ENCODE measurements at places on chromosomes 2 and 18.

DNA sequence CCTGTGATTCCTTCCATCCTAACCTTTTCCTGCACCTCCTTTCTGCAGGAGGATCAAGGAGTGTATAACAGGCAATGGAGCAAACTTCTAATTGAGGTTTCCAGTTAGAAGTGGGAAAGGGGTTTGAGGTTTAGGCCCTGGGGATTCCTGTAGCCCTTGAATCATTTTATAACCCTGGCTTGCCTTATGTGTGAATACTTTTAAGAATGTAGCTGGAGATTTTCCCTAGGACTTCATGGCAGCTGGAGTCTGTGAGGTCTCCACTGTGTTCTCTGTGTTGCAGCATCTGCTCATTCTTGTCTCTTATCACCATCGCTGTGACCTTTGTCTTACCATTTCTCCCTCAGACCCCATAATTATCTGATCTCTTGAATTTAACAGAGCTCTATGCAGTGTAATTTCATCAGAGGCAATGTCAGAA, 370.2 kb upstream of the SLC14A2 start:
- no peak for DNase-seq

GRCh38 chr2:175107146-175107545, 60.9 kb downstream of the ATF2 start:
- no peak for DNase-seq

DNA sequence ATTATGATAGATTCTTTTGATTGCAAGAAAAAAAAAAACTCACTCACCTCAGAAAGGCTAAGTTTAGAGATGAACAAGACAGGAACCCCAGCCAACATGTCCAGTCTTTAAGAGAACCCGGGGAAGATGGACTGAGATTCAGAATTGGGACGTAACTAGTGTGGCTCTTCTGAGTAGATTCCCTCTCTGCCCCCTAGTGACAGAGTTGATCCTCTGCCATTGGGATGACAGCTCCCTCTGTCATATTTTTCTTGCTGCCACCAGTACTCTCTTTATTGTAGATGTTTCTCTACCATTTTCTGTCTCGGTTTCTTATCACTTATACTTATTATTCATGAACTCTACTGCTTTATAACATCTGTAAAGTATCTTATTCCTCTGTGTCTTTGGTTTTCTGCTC, 77.7 kb downstream of the GULP1 start:
- peak; percentile 23 for DNase-seq

DNA sequence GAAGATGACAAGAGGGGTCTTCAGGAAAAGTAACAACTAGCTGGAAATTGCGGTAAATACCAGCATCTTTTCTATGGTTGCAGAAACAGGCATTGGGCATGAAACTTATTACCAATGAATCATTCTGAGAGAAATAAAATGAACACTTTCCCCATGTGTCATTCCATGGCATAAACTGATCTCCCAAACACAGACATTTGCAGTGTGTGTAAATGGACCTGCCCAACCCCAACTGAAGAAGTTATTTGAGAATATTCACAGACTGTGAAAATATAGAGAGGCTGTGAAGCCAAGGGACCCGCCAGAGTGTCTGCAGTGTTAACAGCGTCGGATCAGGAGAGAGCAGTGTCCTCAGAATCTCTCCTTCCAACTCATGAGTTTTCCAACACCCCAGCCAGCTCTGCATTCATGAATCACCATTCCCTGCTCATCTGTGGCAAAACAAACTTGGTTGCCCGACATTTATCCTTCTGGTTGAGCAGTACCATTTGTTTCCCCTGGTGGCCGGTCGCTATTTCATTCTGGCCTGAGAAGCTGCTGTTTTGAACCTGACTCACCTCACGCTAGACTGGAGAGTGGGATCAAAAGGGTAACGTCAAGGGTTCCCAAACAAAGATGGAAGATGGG, 238.4 kb downstream of the PID1 start:
- no peak for DNase-seq

GRCh38 chr2:224401641-224402342, at the start of gene FAM124B:
FAM124B (minus strand) TSS chr2:224402107; CDS start chr2:224401768, 339 bp downstream.
- no peak for DNase-seq

DNA sequence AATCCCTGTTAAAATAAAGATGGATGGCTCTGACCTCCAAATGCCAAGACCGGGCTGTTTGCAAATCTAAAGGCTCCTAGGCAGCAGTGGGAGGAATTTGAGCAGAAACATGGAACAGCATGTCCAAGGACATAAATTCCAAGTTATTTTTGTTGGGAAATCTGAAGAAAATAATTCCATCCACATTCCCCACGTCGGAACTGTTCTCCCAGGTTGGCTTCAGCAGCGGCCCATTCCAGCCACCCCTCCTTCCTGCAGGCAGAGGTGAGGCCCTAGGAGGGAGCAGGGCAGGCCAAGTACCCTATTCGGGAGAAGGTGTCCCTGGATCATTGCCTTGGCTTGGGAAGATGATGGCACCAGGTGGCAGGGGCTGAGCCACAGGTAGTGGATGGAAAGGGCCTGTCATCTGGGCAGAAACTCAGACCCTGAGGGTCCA, 117.1 kb downstream of the CAPN13 start:
- no peak for DNase-seq

DNA sequence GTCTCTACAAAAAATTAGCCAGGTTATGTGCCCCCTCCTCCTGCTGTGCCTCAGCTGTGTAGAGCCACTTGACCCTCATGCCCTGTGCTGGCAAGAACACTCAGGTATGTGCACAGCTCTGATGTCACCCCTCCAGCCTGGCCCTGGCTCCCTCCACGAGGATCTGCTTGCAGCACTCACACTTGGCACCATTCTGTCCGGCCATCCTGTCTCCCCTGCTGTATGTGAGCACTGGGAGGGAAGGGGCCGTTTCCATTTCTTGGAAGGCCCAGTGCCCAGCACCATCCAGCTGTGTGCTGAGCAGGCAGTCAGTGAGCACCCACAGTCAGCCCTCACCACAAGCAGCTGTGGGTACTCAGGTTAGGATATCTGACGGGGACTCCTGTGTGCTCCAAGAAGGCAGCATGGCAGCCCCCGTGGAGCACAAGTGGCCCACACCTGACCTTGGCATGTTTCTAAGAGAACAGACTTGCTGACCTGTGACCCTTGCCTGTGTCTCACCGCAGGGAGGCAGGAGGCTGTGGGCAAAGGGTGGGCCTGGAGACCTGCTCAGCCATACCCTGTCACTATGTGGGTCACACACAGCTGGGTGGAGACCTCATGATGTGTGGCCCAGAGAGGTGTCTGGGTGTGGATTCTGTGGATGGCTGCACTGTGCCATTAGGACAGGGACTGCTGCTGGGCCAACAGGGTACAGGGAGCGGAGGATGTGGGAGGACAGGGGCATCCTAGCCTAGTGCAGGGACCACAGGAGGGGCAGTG, 31.5 kb downstream of the USP34 start:
- no peak for DNase-seq

DNA sequence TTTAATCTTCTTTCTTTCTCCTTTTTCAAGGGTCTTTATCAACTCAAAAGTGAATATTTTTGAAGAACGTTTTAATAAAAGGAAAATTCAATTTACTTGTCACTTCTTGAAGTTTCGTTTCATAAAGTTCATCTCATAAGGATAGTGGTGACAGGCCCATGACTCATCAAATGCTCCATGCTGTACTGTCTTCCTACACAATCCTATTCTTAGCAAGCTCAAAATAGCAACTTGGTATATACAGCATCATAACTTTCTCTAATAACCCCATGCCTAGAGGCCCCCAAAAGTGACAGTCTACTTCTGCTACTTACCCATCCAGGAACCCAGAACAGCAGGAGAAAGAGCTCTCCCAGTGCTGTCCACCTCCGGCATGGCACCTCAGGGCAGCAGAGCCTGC, 7.7 kb downstream of the FBXO15 start:
- DNase-seq, result no peak

DNA sequence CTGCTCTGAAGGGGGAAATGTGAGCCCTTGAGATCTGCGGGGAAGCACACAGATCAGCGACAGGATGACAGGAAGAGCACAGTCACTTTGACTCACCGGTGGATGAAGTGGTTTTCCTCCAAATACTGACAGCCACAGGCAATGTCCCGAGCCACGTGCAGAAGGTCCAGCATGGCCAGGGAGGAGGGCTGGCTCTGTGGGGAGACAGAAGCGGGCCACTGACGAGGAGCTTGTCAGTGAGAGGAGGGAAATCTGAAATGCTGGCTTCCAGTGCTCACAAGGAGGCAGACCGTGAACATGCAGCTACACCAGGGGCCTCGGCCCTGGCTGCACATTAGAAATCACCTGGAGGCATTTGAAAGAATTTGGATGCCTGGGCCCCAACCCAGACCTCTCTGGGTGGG, 98.7 kb downstream of the CLIP4 start:
- no peak for DNase-seq

- no peak for DNase-seq
Observed at GRCh38 chr2:104787298-104788065, 66.4 kb upstream of the POU3F3 start.
